ENCODE measurements at places on chromosomes 6 and 20.

DNA sequence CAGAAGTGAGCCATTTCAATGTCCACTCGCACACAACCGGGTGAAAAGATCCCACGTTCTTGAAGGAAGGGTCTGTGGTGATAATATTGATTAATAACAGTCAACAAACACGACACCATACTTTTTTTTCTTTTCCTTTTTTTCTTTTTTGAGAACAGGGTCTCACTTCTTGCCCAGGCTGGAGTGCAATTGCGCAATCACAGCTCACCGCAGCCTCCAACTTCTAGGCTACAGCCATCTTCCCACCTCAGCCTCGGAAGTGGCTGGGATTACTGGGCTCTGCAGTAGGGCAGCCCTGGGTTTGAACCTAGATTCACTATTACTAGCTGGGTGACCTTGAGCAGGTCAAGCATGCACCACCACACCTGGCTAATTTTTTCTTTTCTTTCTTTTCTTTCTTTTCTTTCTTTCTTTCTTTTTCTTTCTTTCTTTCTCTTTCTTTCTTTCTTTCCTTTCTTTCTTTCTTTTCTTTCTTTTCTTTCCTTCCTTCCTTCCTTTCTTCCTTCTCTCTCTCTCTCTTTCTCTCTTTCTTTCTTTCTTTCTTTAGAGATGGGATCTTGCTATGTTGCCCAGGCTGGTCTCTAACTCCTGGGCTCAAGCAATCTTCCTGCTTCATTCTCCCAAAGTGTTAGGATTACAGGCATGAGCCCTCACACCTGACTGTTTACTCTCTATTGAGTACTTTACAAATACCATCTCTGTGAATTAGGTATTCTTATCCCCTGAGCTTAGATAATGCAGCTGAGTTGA lies 123.9 kb downstream of the SNX5 start:
- no peak for DNase-seq

DNA sequence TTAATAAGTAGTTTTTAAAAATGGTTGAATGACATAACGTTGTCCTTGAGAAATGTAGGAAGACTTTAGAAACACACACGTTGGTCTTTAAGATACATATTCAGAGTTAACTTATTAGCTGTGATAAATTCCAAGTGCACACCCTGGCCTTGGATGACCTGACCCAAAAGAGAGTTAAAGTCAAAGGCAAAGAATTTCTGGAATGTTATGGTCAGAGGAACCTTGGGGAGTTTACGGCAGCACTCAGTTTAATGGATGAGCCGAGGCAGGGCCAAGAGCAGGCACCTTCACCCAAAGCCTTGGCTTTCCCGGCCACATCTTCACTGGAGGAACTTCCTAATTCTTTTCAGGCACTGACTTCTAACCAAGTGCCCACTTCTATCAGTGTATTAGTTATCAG lies 200.5 kb downstream of the SMOC2 start:
- no peak for DNase-seq

DNA sequence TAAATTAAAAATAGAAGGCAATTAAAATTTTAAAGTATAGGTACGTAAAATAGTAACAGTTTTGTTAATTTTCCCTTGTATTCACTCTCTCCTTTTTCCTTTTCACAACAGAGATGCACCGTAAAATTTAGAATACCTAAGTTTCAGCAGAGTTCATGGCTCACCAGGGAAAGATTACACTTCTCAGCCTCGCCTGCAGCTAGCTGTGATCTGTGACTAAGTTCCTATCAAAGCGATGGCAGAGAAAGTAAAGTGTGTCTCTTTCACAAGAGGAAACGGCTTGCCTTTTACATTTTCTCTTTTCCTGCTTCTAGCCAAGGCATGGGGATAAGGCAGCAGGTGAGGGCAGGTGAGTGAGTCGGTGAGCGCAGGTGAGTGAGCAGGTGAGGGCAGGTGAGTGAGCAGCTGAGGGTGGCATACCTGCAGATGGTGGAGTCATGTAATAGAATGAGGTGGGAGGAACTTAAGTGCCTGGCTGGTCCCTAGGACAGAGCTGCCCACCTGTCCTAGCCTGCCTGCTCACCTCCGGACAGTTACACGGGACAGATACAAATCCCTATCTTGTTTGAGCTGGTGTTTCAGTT lies 30.9 kb downstream of the ZFP64 start:
- no peak for DNase-seq

GRCh38 chr20:5526516-5526915 lies 209.8 kb upstream of the PROKR2 start:
- DNase-seq, result no peak

DNA sequence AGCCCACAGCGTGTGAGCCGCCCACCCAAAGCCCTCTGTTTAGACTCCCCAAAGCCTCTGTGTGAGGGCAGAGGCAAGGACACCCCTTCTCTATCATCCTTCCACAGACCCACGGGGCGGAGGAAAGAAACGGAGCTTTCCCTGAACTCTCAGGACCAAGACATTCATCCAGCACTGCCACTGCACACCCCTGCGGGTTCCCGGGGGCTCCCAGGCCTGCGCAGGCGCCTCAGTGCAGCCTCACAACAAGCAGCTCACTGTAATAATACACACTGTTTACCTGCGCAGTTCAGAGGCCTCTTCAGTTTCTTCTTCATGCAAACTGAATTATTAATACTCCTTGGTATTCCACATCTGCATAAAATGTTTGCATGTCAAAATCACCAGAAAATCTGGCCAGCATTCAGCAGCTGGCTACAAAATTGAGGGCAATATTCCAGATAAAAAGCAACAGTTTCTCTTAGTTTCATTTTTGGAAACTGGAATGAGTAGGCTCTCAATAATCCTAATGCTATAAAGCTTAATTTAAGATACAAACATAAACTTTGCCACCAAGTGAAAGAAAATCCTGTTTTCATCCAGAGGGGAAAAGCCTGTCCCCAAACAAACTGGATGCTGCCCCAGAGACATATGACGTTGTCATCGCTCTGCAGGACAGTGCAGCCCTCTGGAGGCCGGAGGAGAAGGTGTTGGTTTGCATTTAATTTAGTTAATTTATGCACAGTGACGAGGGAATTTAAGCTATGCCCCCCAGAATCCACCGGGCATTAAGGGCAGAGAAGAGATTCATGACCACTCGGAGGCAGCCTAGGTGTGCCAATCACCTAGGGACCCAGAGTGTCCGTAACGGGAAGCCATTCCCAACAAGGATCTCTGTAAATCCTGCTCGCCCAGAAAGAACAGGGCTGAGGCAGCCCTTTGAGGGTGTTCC lies 45.3 kb downstream of the NINL start:
- DNase-seq, result no peak

GRCh38 chr6:3814539-3814938 lies 34.6 kb upstream of the FAM50B start:
- DNase-seq, result no peak

DNA sequence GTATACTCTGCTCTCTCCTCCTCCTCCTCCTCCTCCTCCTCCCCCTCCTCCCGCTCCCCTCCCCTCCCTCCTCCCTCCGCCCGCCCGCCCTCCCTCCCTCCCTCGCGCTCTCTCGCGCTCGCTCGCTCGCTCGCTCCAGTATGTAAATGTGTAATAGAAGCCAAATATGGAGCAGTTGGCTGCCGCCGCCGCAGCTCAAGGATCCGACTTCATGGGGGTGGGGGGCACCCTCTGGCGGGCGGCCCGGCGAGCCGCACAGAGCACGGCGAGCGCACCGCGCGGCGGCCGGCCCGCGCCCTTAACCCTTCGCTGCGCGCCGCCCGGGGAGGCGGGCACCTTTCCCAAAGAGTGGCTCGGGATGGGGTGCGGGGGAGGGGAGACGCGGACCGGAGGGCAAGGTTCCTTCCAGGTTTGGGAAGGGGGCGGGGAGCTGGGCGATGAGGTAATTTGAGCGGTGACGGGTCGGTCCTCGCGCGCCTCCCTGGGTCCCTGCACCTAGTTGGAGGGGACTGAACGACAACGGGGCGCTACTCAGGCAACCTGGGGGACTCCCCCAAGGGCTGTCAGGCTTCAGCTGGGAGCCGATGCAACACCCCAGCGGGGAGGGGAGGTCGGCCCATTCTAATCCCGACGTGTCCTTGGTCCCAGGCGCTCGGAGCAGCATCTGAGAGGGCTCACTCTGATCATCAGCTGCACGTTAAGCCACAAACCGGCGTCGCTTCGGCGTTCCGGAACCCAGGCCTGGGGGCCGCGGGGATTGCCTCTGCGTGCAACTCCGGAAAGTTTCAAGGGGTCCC lies 409 bp upstream of the ATXN1 start:
- DNase-seq, result peak; percentile 83

DNA sequence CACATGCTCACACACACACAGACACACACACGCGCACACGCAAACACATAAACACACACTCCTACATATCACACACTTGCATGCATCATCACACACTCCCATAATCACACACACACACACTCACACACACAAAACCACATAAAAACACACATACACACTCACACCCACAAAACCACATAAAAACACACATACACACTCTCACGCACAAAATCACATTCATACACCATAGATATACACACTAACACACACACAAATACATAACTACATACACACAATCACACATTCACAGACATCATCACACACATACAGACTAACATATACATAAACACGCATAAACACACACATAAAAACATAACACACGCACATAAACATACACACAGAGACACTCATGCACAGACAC lies 57.8 kb upstream of the QKI start:
- no peak for DNase-seq

- no peak for DNase-seq
These were observed 11.8 kb downstream of the FRMD1 start for GRCh38 chr6:168067081-168067759.

GRCh38 chr6:160990847-160991405 lies 643 bp upstream of the MAP3K4 start:
- no peak for DNase-seq

GRCh38 chr20:2213401-2213800 lies 82.4 kb upstream of the TGM3 start:
- DNase-seq, result no peak

DNA sequence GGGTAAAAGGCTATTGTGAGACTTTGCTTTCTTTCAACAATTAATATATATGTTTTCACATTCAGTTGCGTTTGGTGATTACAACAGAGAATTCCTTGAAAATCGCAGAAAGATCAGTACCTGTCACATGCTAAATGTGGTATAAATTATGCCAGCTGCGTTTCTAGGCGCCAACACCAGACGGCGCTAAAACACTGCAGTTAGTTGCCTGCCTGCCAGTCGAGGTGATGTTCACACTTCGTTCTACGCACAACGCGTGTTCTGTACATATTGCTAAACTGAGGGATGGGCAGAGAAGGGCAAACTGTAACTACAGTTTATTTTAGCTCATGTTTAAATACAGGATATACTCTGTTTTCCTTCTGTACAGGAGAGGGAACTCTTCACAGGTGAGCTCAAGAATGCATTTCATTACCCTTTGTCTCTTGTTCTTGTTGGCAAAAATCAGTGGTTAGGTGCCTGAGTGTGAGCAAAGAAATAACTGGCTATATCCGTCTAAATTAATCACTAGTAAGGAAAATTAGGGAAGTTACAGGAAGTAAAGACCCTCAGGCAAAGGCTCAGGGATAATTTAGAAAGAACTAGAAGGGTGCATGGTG lies 100.1 kb upstream of the RGS17 start:
- DNase-seq, result no peak

DNA sequence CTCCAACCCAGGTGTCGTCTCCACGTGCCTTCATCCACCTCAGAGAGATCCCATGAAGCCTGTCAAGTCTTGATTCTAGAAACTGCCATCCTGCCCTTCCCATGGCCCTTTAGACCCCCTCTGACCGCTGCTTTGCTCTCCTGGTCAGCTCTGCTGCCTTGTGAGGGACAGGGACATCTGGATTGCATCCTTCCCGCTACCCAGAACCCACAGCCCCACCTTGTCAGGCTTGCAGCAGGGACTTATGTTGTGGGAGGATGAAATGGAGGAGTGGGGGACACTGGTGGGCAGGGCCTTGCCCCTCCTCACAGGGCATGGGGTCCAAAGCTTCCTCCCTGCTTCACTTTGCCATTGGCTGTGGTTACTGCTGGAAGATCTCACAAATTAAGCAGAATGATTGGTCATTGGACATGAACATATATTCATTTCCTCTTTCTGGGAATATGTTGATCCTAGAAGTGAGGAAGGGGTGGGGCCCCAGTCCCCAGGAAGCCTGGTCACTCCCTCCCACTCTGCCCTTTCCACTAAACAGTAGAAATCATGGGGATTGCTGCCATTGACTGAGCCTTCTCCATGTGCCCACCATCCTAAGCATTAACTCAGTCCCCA lies 4.5 kb downstream of the GLP1R start:
- DNase-seq, result no peak

- no peak for DNase-seq
These were observed 8.1 kb upstream of the FAM50B start for GRCh38 chr6:3841066-3841454.

GRCh38 chr6:135458051-135458450 lies 39.5 kb downstream of the AHI1 start:
- DNase-seq, result no peak

DNA sequence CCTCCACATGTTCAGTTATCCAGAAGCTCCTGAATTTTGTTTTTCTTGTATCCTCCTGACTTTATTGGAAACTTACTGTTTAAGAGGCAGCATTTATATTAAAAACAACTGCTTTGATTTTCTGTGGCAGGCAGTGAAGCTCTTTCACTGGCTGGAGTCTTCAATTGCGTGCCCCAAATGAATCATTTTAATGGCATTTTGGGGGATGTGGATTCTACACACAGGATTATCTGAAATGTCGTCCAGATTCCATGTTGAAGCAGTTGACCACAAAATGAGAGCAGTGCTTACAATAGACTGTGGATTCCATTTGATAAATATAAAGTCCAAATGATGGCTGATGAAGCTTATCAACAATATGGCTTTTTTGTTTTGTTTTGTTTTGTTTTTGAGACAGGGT lies 41.0 kb upstream of the HIVEP1 start:
- DNase-seq, result no peak

Data from T-helper 9 cell (primary cell).